ENCODE measurements at places on chromosomes 4 and X. TPM values are rescaled to one million over a fixed set of nuclear protein-coding genes. Genes with fewer than 3 reads are reported as not detected.

The EDA gene
- total RNA-seq = 1.3 TPM

The RNF4 gene
- 94.5 TPM for total RNA-seq

The DUX4 gene
- total RNA-seq = not detected

The HAND2 gene
- total RNA-seq = not detected

The EDNRA gene
- not detected for total RNA-seq

The MAGEC1 gene
- not detected for total RNA-seq

The AADAT gene
- total RNA-seq = not detected

The VSIG1 gene
- 1.0 TPM for total RNA-seq

The RNF128 gene
- total RNA-seq = not detected

The S100P gene
- total RNA-seq = 2.5 TPM

The FAM13A gene
- 3.2 TPM for total RNA-seq

The HTR2C gene
- total RNA-seq = not detected

The MAGEA9B gene
- total RNA-seq = not detected

DNA sequence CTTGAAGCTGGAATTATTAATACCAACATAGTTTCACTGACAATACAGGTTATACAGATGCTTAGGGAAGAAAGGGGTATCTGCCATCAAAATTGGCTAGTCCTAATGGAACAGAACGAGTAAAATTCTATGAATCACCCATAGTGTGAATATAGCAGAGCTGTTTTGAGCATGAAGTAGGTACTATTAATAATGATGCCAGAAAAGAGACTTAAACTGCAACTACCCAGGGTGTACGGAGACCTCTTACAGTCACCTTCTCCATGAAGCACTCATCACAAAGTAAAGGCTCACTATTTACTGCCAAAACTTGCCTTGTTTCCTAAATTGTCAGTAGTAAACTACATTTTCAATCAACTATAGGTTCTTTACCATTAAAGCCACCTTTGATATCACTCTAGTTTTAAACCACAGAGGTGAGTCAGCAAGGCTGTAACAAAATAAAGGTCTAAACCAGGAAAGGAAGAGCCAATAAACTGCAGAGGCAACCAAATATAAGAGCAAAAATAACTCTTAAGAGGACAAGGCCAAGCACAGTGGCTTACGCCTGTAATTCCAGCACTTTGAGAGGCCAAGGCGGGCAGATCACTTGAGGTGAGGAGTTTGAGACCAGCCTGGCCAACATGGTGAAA, 114.4 kb downstream of the FRYL start:
- DNase-seq = no peak

DNA sequence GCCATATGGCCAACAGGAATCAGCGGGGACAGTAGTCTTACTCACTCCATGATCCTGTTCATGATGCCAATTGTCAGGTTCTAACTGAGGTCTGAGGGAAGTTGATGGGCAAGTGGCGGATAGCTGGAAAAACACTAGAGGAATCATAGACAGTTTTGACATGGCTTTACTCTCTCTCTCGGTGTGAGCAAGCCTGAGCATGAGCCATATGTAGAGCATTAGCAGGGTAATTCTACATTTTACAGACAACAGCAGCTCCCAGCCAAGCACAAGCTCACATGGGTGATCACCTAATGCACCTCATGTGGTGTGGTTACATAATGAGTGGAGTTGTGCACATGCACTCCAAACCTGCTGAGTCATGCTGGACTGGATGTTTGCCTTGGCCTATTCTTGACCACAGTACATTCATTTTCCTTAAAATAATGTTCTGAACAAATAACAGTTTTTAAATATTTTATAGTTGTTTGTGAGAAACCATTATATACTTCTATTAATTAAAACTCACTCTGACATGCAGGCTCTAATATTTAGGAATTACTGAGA, 429.2 kb downstream of the GPAT3 start:
- no peak for DNase-seq

- DNase-seq = no peak
These were observed 988 bp upstream of the SRD5A3 start for GRCh38 chr4:55345054-55345453.

GRCh38 chrX:43000121-43000520, 222.2 kb upstream of the PPP1R2C start:
- DNase-seq = no peak

- no peak for DNase-seq
These were observed 23.1 kb upstream of the KLHL2 start for GRCh38 chr4:165184220-165184619.

GRCh38 chr4:56972809-56973208, 4.6 kb downstream of the NOA1 start:
- DNase-seq = no peak

- no peak for DNase-seq
These were observed 73.8 kb downstream of the PHEX start for GRCh38 chrX:22105971-22106370.

DNA sequence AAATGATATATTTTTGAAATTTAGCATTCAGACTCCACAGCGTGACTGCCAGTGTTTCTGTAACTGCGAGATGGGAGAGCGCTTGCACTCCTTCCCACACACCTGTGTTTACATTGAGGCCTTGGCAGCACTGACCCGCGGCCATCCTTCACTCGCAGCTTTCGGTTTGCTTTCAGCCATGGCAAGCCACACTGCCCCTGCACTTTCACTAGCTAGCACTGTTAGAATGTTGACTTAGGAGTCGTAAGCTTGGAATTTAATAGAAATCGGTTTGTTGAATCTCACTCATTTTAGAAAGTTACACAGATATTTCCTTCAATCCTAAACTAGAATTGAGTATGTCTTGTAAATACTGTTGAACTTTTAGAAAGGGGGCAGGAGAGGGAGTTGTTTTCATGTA, 136.2 kb downstream of the CFAP299 start:
- DNase-seq = no peak

DNA sequence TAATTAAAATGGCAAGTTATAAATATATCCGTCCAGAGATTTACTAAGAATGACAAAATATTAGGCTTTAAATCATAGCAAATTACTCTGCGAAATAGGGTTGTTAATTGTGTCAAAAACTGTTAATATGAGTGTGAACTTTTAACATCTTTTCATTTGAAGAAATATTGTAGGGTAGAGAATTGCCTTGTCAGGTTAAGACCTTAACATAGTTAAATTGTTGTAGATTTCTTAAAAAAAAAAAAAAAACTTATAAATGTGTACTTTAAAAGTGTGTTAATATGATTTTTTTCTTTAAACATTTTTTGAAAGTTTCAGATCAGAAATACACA, 107.7 kb upstream of the TLR2 start:
- DNase-seq = no peak

DNA sequence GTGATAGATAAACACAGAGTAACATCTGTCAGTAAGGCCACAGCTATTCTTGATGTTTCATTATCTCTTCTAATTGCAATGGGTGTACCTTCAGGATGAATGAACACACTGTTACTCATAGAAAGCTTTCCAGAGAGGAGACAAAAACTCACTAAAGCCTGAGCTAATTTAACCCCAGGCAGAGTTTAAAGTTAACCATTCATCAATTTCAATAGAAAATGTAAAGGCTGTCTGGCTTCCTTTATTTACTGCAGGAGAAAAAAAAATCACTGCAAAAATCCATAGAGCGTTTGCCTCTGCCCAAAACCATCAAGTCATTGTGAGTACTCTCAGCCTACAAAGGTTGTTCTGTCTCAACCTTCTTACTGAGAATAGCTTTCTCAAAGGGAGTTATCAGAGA, 376.9 kb downstream of the PPP4R3C start:
- no peak for DNase-seq

GRCh38 chrX:103356130-103356798, at the start of gene TCEAL9:
TSS of gene TCEAL9 (plus strand) at chrX:103356506. CDS start at chrX:103357685, 1,179 bp downstream.
- DNase-seq = peak; percentile 1

- peak; percentile 57 for DNase-seq
These were observed 653 bp downstream of the PLA2G12A start for GRCh38 chr4:109729117-109729717.

DNA sequence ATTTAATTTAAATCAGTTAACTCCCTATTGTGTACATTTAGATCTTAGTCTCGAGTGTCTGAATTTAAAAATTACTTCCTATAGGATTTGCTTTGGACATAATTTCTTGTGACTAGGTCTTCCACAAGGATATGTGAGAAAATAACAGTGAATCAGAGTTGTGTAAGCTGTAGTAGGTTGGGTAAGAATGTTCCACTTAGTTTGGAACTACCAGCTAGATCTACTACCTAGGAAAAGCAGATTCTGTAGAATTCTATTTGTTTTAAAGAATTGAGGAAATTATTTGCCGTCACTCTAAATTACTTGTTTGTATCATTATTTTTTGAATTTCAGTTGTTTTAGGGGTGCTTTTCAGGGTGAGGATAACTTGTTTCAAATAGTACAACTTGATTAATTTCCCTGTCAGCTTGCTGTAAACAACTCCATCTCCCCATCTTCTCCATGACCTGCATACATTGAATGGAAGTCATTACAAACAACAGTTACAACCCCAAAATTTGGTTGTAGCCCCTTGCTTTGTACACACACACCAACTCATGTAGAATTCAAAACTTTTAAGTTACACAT, 1.3 kb downstream of the MTHFD2L start:
- no peak for DNase-seq
